Endothelial cell of umbilical vein (primary cell): ENCODE measurements at places on chromosomes 5 and 9. TPM values are rescaled to one million over a fixed set of nuclear protein-coding genes. Genes with fewer than 3 reads are reported as not detected.

Gene NR5A1
- not detected in 2 replicates for total RNA-seq

Gene MLANA
- not detected in 2 replicates for total RNA-seq

Gene CARTPT
- not detected in 2 replicates for total RNA-seq

Gene EQTN
- not detected in 2 replicates for total RNA-seq

Gene ZNF300
- total RNA-seq, result 9.6 and 10.2 TPM in 2 replicates

Gene MPDZ
- total RNA-seq, result 52.3 and 54.4 TPM in 2 replicates

Gene TSSK1B
- 0.12 TPM in 1 of 2 replicates, not detected in the other for total RNA-seq

Gene PCDHGB5
- total RNA-seq, result 11.4 and 14.4 TPM in 2 replicates

Gene PDE8B
- total RNA-seq, result not detected in 2 replicates

Gene SH2D3C
- 95.0 and 102 TPM in 2 replicates for total RNA-seq

Gene IL9
- not detected in 2 replicates for total RNA-seq

Gene SLC25A48
- not detected in 2 replicates for total RNA-seq

Gene ZNF608
- total RNA-seq, result 29.8 and 33.6 TPM in 2 replicates

Gene PRELID1
- 201 and 203 TPM in 2 replicates for total RNA-seq

Gene TPPP
- 0.07 and 0.09 TPM in 2 replicates for total RNA-seq

Gene OSTF1
- total RNA-seq, result 70.9 and 73.6 TPM in 2 replicates

Gene SPINK4
- not detected in 2 replicates for total RNA-seq

Gene GCNT1
- total RNA-seq, result 11.0 and 18.1 TPM in 2 replicates

Gene PDE6A
- total RNA-seq, result not detected in 2 replicates

Gene CATSPER3
- total RNA-seq, result 0.71 TPM in 1 of 2 replicates, not detected in the other

Gene CPLANE1
- 16.9 and 21.5 TPM in 2 replicates for total RNA-seq

Gene THBS4
- not detected in 2 replicates for total RNA-seq

Gene PCDHA3
- total RNA-seq, result 0.09 TPM in 1 of 2 replicates, not detected in the other

Gene F12
- 1.00 and 1.4 TPM in 2 replicates for total RNA-seq

Gene BTNL9
- total RNA-seq, result 0.13 TPM in 1 of 2 replicates, not detected in the other

Gene ISCA1
- 20.6 and 22.2 TPM in 2 replicates for total RNA-seq

Gene SPACA9
- 3.6 and 4.7 TPM in 2 replicates for total RNA-seq

Gene CYLC2
- not detected in 2 replicates for total RNA-seq

Gene MYO10
- 144 and 148 TPM in 2 replicates for total RNA-seq

Gene WWC1
- 0.44 and 0.91 TPM in 2 replicates for total RNA-seq

Gene GDNF
- total RNA-seq, result not detected in 2 replicates

Gene PAIP2
- 75.2 and 80.4 TPM in 2 replicates for total RNA-seq

Gene NR6A1
- 0.32 and 1.2 TPM in 2 replicates for total RNA-seq

Gene CORO2A
- 0.30 and 0.53 TPM in 2 replicates for total RNA-seq

Gene STK32A
- not detected in 2 replicates for total RNA-seq

Gene ZFP62
- total RNA-seq, result 14.6 and 19.7 TPM in 2 replicates

Gene GLRA1
- total RNA-seq, result not detected in 2 replicates

Gene DBH
- not detected in 2 replicates for total RNA-seq

Gene PCDHA2
- not detected in 2 replicates for total RNA-seq

Gene SLC34A3
- not detected in 2 replicates for total RNA-seq

Gene ABLIM3
- 25.7 and 42.1 TPM in 2 replicates for total RNA-seq

Gene ST6GALNAC6
- total RNA-seq, result 43.0 and 43.5 TPM in 2 replicates

Gene ZBTB43
- 9.0 and 14.2 TPM in 2 replicates for total RNA-seq

Gene FAM200C
- total RNA-seq, result 2.6 and 2.7 TPM in 2 replicates
